ENCODE measurements at places on chromosomes 7 and 10.

DNA sequence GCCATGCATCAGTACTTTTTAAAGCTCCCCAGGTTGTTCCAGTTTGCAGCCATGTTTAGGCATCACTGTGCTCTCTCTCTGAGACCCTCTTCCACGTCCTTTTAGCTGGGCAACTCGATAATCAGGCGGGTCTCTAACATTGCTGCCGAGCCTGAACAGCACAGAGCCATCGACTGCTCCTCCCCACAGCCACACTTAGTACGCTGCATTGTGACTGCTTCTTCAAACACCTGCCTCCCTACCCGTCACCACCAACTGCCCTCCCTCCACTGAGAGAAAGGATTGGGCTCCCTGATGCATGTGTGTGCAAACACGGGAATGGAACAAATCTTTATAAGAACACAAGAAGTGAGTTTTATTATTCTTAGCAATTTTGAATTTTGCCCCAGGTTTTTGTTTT, 11.4 kb upstream of the TACR2 start:
- DNase-seq, result no peak

- DNase-seq, result no peak
These were observed 1.3 kb downstream of the TYSND1 start for GRCh38 chr10:70145166-70145665.

DNA sequence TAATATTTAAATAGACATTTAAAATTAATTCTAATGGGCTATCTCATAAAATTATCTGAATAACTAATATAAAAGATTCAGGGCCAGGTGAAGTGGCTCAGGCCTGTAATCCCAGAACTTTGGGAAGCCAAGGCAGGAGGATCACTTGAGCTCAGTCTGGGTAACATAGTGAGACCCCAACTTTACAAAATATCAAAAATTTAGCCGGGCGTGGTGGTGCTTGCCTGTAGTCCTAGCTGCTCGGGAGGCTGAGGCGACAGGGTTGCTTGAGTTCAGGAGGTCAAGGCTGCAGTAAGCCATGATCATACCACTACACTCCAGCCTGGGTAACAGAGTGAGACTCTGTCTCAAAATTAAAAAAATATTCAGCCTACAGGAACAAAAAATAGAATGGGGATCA, 12.5 kb downstream of the NOBOX start:
- DNase-seq, result no peak

- DNase-seq, result no peak
These were observed 11.6 kb downstream of the SPOCK2 start for GRCh38 chr10:72076756-72077155.

DNA sequence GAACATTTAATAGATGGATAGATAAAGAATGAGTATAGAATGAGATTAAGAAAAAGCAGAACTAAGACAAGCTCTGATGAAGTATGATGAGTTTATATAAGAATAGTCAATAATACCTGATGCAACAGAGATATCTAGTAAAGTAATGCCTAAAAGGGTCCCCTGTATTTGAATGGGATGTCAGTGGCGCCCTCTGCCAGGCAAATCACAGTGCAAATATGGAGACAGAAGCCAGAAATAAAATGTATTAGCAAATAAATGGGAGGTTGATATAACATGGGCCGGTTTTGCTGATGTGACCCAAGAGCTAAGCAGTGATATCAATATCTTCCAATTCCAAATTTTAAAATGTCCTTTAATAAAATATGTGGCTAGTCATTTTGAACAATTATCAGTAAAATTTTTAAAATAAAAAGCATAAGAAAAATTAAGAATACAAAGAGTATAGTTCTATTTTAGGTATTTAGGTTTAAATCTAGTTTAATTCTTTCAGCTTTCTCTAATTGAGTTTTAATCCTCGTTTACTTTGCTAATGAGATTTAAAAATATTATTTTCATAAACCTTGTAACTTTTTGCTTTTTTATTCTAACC, 62.6 kb downstream of the ADK start:
- peak; percentile 62 for DNase-seq

GRCh38 chr10:78181381-78182055, 147.9 kb downstream of the RPS24 start:
- DNase-seq, result no peak

GRCh38 chr10:124719213-124719851, 24.8 kb downstream of the FAM53B start:
- DNase-seq, result peak; percentile 90

GRCh38 chr7:90233569-90233968, 11.4 kb upstream of the CFAP69 start:
- no peak for DNase-seq

DNA sequence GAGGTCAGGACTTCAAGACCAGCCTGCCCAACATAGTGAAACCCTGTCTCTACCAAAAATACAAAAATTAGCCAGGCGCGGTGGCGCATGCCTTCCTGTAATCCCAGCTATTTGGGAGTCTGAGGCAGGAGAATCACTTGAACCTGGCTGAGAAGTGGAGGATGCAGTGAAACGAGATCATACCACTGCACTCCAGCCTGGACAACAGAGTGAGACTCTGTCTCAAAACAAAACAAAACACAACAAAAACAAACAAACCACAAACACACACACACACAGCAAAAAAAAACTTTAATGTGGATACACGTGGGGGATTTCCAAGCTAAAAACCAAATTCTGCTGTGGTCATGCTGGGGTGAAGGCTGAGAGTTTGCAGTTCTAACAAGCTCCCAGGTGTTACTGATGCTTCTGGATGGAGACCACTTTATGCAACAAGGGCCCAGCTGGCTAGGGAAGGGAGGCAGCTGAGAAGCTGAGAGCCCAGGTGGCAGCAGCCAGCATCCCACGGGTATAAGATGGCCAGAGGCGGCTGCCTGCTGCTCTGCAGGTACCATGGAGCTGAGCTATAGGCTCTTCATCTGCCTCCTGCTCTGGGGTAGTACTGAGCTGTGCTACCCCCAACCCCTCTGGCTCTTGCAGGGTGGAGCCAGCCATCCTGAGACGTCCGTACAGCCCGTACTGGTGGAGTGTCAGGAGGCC, at the start of gene ZP3:
TSS of gene ZP3 (plus strand) at position 538 of the 699 bp plus-strand sequence. CDS start at position 553, 15 bp downstream.
- no peak for DNase-seq

DNA sequence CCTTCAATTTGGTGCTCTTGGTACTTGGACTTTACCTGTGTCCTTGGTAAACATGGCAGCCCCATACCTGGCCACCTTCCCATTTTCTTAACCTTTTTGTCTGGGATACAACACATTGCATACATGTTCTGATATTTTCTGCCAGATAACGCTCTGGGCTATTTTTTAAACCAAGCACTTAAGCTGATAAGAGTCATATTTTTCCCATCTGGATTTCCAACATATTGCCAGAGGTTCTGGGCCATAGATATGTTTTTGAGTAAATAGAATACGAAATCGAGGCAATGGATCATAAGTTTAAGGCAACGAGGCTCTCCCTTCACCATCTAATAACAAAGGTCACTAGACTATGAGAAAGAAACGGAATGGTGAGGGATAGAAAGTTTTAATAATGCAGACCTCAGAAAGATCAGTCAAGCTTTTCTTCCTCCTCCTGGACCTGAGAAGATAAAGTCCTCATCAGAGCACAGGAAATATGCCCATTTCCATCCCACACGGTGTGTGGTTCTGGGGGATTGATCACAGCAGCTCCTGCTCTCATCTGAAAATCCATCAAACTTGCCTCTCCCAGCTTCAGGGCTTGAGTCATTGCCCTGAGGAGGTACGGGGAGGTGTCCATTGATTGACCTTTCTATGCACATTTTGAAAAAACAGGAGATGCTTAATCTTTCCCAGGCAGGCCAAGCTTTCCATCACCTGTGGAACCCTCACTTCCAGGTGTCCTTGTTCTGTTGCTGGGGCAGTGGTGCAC, 257.2 kb downstream of the GFRA1 start:
- DNase-seq, result no peak

DNA sequence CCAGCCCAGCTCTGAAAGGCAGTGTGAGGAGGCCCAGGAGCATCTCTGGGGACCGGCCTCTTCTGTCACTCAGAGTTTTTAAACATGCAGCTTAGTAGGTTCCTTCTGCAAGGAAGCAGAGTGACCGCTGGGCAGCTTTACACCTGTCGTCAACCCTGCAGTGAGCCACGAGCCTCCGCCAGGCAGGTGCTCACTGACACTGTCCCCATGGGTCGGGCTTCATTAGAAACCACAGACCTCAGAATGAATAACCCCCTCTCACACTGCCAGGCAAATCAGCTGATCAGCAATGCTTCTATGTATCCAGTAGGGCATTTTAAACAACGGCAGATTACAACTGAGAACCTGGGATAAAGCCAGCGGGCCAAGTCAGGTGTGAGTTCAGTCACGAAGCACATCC, 106.1 kb downstream of the MAD1L1 start:
- DNase-seq, result no peak

DNA sequence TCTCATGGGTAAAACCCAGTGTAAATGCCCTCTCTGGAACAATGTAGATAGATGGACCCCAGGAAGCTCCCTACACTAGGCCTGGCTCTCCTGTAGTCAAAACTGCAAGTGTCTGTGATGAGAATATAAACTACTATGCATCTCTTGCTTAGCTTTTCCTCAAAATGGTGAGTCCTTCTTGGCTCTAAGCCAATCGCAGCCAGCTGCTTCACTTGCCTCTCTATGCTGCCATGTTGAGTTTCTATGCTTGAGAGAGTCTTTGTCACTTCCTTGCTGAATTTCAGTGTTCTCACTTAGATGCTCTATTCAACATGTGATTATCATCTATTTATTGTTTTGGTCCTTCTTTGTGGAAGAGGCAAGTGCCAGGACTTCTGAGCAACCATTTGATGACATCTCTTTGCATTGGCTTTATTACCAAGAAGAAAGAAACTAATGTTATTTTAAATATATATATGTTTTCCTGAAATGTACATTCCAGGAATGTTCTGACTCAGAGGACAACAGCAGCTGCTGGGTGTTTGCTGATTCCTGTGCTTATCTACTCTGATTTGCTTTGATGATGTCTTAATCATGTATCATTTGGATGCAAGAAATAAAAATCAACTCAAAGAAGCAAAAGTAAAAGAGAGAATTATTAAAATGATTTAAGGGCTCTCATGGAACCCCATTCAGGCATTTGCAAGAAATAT, 16.6 kb downstream of the TAS2R40 start:
- no peak for DNase-seq

GRCh38 chr7:110372685-110373084, 718.2 kb upstream of the LRRN3 start:
- no peak for DNase-seq

- no peak for DNase-seq
These were observed 109.0 kb downstream of the CYTH3 start for GRCh38 chr7:6163402-6163801.

- no peak for DNase-seq
These were observed 12.8 kb upstream of the FFAR4 start for GRCh38 chr10:93553482-93554315.

GRCh38 chr10:106815427-106816043, 349.0 kb downstream of the SORCS1 start:
- DNase-seq, result no peak

DNA sequence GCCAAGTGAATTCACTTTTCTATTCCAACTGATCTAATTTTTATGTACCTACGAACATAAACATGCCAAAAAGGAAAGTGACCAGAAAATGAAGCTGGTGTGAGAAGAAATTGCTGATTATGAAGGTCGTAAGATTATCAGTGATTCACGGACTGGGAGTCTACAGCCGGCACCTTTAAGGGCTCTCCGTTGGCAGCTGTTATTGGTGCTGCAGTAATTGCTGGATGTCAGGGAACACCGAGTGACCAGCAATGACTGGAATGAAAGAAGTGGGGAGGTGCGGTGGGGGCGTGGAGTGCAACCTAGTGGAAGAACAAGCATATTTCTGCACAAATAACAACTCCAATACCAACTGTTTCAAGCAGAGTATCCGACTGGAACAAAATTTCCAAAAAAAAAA, 109.8 kb upstream of the TARP start:
- DNase-seq, result no peak

DNA sequence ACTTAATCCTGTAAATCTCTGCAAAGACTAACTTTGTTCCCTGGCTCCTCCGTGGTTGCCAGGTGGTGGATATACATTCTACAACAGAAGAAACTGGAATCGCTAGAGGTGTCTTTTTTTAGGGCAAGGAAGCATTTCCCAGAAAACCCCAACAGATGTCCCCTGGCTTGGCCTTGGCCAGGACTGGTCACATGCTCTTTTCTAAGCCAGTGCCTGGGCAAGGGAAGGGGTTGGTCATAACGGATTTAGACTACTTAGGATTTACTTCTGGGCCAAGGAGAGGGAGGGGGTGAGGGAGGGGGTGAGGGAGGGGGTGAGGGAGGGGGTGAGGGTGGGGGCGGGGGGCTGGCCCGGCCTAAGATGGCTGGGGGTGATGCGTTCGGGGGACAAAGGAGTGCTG, 105.7 kb downstream of the SNX10 start:
- no peak for DNase-seq

DNA sequence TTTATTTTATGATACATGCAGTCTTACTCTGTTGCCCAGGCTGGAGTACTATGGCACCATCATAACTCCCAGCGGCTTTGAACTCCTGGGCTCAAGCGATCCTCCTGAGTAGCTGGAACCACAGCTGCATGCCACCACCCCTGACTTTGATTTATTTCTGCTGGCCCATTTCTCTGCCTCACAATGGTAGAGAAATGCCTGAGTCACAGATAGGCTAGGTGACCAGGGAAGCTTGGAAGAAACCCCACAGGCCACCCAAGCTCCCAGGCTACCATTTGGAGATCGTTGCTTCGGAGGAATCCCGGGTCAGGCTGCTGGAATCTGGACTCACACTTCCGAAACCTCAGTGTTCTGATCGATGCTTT, 17.4 kb upstream of the BAIAP2L1 start:
- DNase-seq, result no peak

DNA sequence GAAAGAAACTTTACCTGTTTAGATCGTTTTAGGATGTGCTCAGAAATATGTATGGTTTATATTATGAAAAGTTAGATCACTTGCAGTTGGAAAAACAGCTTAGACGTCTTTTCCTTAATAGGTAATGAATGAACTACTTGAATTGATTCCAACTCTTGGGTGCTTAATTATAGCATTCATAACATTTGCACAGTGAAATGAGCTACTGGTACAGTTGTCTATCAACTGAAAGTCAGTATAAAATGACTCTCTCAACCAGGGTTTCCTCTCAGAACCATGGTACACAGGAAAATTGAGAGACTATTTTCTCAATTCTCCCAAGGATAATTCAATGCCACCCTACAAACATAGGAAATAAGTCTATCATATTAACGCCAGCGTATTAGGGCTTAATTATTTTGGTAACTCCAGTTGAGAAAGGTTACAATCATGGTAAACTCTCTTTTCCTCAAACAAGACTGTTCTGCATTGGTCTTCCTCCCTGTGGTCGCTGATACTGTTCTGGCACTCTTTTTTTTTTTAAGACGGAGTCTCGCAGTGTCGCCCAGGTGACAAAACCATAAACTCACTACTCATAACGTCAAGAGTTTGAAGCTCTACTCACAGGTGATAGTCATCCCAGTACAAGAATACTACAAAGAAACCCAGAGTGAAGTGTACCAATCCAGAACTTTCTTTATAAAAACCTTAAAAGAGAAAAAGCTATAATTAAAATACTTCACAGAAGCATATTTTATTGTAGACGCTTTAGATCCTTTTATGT, 2.0 kb downstream of the ANLN start:
- DNase-seq, result no peak
